ENCODE measurements at places on chromosomes 1 and 21.

GRCh38 chr1:225746361-225747179 is 31.1 kb upstream of the SRP9 start:
- H3K36me3 ChIP-seq = no peaks in the 10 kb centered on the region
- DNase-seq = no peak
- H3K4me3 ChIP-seq = peak overlapping the region; percentile 22
- peak overlapping the region; percentile 79 for H3K27ac ChIP-seq

GRCh38 chr1:248007778-248008177 is 5.7 kb upstream of the OR2L5 start:
- H3K36me3 ChIP-seq = no peaks in the 10 kb centered on the region
- H3K27ac ChIP-seq = no peak overlapping the region
- no peak overlapping the region for H3K4me3 ChIP-seq
- H3K4me1 ChIP-seq = no peaks in the 10 kb centered on the region
- no peak for DNase-seq

DNA sequence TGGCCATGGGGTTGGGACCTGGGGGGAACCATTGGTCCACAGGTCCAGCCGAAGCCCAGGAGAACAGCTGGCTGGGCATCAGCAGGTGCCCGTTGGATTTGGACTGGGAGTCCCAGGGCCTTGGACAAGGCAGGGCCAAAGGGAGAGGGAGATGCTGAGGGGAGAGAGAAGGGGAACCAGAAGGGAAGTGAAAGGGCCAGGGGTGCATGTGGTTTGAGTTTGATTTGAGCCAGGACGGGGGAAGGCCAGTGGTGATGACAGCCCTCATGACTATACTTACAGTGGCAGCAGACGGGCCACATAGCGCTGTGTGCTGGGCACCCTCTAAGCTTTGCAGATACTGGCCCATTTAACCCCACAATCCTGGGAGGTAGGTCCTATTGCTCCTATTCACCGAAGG is 18.8 kb downstream of the AGRN start:
- DNase-seq = no peak
- H3K4me3 ChIP-seq = peak overlapping the region; percentile 22
- H3K27me3 ChIP-seq = peaks cover 27% of the 10 kb centered on the region
- H3K4me1 ChIP-seq = peaks cover 15% of the 10 kb centered on the region
- peak overlapping the region; percentile 56 for H3K27ac ChIP-seq

- H3K36me3 ChIP-seq = no peaks in the 10 kb centered on the region
- H3K4me1 ChIP-seq = peaks cover 1% of the 10 kb centered on the region
- no peak overlapping the region for H3K27ac ChIP-seq
- H3K27me3 ChIP-seq = no peaks in the 10 kb centered on the region
- DNase-seq = no peak
These were observed 37.2 kb downstream of the ADCY10 start for GRCh38 chr1:167876597-167877175.

DNA sequence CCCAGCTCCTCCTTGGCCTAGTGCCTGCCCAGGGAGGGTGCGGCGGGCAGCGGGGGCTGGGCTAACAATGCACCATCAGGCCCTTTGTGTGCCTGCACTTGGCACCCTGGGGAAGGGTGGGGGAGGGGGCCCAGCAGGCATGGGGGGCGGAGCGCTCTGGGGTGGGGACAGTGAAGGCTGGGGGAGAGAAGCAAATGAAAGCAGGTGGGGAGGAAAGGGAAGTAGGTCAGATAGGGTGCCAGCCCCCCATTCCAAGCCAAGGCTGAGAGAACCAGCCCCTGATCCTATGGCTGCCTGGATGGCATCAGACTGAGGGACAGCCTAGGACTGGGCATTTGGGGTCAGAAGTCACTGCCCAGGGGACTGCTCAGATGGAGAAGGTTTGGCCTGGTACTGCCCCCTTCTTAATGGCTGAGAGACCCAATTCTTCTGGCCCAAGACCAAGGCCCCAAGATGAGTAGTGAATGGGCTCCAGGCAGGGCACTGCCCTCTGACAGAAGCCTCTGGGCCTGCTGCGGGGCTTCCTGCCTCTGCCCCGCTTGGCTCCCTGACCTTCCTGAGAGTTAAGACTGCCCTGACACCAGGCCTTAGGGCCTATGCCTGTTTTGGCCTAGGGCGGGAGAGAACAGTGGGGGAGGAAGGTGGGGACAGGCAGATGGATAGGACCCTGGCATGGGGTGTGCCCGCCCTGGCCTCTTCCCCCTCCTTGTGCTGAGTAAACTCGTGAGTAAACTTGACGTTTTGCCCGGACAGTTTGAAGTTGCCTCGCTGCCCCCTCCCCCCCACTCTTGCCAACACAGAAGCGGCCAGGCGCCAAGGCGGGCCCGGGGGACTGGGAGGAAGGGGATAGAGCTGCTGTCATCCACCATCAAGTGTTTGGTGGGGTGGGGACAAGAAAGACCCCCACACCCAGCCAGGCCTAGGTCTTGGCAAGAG is 2.7 kb downstream of the ZBTB7B start:
- no peak for DNase-seq
- no peaks in the 10 kb centered on the region for H3K27me3 ChIP-seq
- peaks cover 21% of the 10 kb centered on the region for H3K4me1 ChIP-seq
- peak overlapping the region; percentile 64 for H3K27ac ChIP-seq

- no peak overlapping the region for H3K4me3 ChIP-seq
- no peak overlapping the region for H3K27ac ChIP-seq
- H3K27me3 ChIP-seq = peaks cover 5% of the 10 kb centered on the region
- no peaks in the 10 kb centered on the region for H3K4me1 ChIP-seq
- no peak for DNase-seq
These were observed 35.7 kb upstream of the HLX start for GRCh38 chr1:220843481-220844011.

DNA sequence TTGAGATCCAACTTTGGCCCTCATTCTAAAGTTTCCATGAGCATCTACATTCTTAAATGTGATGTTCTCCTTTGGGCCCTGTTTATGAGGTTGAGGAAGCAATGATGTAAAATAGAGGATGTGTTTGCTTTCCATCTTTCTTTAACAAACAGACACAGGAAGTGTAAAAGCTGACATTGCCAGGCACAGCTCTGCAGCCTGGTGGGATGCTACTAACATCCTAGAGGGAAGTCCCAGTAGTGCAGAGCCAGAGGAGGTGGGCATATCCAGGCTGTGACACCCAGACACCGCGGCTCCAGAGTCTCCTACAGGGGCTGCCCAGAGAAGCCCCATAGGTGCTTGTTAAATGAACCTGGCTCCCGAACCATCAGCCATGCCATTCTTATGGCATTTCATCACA is 16.2 kb downstream of the OLFML2B start:
- peaks cover 22% of the 10 kb centered on the region for H3K27me3 ChIP-seq
- no peaks in the 10 kb centered on the region for H3K36me3 ChIP-seq
- no peak for DNase-seq
- no peak overlapping the region for H3K27ac ChIP-seq
- H3K4me3 ChIP-seq = no peak overlapping the region
- H3K4me1 ChIP-seq = peaks cover 12% of the 10 kb centered on the region

GRCh38 chr1:77313491-77313890 is 31.7 kb downstream of the AK5 start:
- H3K27ac ChIP-seq = no peak overlapping the region
- no peaks in the 10 kb centered on the region for H3K36me3 ChIP-seq
- no peak for DNase-seq
- no peaks in the 10 kb centered on the region for H3K27me3 ChIP-seq

- H3K27ac ChIP-seq = peak overlapping the region; percentile 69
- no peak overlapping the region for H3K4me3 ChIP-seq
- H3K27me3 ChIP-seq = no peaks in the 10 kb centered on the region
These were observed 11.5 kb downstream of the HIPK1 start for GRCh38 chr1:113940365-113941244.

- peak overlapping the region; percentile 27 for H3K27ac ChIP-seq
- no peak for DNase-seq
- H3K4me3 ChIP-seq = no peak overlapping the region
- H3K4me1 ChIP-seq = peaks cover 27% of the 10 kb centered on the region
- H3K27me3 ChIP-seq = no peaks in the 10 kb centered on the region
These were observed 99.7 kb upstream of the IRF2BP2 start for GRCh38 chr1:234709473-234710228.

- peaks cover 26% of the 10 kb centered on the region for H3K4me1 ChIP-seq
- H3K27me3 ChIP-seq = peaks cover 9% of the 10 kb centered on the region
- H3K36me3 ChIP-seq = no peaks in the 10 kb centered on the region
These were observed 309.1 kb downstream of the MATN1 start for GRCh38 chr1:30414086-30414850.

GRCh38 chr1:156727492-156727891 is 777 bp upstream of the METTL25B start:
- H3K4me1 ChIP-seq = peaks cover 15% of the 10 kb centered on the region
- peaks cover 15% of the 10 kb centered on the region for H3K36me3 ChIP-seq
- no peak overlapping the region for H3K4me3 ChIP-seq
- no peak overlapping the region for H3K27ac ChIP-seq
- H3K27me3 ChIP-seq = no peaks in the 10 kb centered on the region
- DNase-seq = no peak
